ENCODE measurements at places on chromosomes 11 and 22.

DNA sequence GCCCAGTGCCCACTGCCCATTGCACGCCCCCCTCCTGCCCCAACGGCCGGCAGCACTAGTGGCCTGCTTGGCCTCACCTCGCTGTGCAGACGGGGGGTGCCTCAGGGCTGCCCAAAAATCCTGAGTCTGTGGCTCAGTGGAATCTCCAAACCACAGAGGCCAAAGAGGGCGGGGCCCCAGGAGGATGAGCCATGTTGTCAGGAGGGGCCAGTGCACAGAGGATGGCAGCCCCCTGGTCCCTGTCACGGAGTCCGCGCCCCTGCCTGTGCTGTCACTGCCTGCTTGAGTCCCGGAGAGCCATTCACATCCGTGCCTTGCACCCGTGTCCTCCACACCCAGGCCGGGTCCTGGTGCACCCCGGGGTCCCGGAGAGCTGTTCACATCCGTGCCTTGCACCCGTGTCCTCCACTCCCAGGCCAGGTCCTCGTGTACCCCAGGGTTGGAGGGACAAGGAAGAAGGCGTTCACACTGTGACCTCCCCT, 36.4 kb upstream of the MUC5AC start:
- no peak for DNase-seq

DNA sequence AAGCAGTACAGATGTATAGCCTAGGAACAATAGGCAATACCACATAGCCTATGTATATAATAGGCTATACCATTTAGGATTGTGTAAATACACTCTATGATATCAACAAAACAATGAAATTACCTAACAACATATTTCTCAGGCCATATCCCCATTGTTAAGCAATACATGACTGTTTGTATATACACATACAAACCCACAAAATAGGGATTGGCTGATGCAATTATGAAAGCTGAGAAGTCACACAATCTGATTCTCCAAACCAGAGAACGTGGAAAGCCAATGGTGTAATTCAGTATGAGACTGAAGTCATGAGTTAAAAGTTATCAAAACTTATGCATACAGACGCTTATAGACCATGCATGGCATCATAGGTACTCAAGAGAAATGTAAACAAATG, 700.1 kb upstream of the RAG2 start:
- no peak for DNase-seq

GRCh38 chr11:102448869-102449224, 3.7 kb downstream of the TMEM123 start:
- no peak for DNase-seq

DNA sequence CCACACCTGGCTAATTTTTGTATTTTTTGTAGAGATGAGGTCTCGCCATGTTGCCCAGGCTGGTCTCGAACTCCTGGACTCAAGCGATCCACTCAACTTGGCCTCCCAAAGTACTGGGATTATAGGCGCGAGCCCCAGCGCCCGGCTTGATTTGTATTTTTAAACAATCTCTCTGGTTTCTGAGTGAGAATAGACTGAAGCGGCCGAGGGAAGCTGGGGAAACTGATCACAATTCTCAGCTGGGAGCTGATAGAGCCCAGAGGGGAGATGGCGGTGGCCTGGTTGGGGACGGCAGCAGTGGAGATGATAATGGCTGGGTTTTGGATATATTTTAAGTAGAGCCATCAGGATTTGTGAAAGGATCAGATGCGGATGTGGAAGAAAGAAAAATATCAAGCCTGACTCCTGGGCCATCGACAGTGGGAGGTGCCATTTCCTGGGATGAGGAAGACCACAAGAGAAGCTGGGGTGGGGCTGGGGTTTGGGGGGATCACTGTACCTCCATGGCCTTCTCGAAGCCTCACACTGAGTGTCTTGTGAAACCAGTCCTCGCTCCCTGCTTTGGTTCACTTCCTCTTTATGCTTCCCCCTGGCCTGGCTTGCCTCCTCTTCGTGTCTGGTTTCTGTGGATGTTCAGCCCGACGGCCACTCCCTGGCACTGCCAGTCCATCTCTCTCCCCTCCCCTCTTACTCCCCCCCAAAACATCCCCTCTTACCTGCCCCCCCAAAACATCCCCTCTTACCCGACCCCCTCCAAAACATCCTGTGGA, 51.9 kb downstream of the IGLL1 start:
- no peak for DNase-seq

DNA sequence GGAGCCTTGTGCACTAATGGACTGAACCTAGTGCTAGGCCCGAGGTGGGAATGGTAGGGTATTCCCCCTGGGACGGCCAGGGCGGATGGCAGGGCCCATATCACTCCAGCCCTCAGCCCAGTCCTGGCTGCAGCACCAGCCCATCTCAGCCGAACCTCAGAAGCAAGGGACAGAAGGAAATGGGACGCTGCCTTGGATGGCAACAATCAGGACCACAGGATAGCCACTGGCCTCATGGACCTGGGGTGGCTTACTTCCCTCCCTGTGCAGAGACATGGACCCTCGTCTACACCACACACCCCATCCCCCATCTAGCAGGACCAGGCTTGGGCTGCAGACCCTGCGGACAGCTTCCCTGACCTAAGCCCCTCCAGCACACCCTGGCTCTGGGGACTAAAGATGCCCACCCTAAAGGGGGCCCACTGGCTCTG, 24.1 kb downstream of the ARVCF start:
- no peak for DNase-seq

GRCh38 chr22:35480627-35481550, 59.7 kb upstream of the RASD2 start:
- no peak for DNase-seq

DNA sequence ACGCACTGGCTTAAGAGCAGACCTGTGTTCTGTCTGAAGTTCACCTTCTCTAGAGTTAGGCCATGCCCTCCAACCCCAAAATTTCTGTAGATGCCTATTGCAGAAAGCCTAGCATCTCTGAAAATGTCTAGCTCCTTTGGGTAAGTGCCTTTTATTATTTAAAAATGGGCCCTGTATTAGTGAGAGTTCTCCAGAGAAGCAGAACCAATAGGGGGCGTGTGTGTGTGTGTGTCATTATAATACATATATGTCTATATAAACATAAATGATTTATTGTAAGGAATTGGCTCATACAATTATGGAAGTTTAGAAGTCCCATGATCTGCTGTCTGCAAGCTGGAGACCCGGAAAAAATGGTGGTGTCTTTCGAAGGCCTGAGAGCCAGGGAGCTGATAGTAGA, 144.7 kb downstream of the TTC17 start:
- no peak for DNase-seq

DNA sequence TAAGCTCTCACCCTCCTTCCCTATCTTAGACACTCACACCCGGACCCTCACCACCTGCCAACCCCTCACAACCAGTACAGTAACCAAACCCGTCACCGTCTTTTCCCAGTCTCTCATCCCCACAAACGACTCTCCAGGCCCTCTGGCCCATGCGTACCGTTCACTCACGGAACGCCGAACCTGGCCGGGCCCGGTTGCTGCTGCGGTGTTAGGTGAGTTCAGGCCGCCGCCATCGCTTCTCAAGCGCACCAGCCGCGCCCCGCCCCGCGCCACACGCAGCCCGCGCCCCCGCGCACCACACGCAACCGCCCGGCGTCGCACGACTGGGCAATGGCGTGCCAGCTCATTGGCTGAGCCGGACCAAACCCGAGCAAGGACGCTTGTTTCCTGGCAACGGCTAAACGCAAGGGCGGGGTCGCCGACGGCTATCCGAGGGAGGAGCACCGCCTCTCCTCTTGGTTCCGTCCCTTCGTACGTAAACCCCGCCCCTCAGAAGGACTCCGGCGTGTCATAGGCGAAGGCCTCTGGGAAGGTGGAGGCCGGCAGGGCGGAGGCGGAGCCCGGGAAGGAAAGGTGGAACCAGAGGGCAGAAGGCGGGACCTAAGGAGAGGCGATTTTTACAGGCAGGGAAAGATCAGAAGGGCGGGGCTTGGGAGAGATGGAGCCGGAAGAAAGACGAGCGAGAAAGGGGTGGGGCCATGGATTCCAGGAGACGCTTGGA, at the start of gene FHIP1B:
TSS of gene FHIP1B (minus strand) at position 250 of the 721 bp plus-strand sequence. CDS start 10,120 bp downstream, outside the sequence.
- peak; percentile 99 for DNase-seq

GRCh38 chr11:120536091-120536796, 24.7 kb downstream of the GRIK4 start:
- DNase-seq = no peak

DNA sequence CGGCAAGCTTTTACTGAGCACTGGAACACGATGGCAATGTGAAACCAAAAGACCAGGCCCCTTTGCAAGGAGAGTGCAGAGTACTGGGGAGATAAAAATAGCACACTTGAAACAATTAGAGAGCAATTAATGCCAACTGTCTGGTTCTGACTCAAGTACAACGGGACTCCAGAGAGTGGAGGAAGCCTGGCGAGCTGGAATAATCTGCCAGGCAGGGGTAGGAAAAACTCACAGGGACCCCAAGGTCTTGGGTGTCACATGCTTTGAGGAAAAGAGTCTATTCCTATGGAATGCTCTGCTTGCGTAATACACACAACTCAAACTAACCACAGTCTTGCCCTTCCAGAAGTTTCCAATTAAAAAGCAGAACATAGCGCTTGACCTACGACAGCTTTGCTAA, 113.0 kb upstream of the CLMP start:
- no peak for DNase-seq

DNA sequence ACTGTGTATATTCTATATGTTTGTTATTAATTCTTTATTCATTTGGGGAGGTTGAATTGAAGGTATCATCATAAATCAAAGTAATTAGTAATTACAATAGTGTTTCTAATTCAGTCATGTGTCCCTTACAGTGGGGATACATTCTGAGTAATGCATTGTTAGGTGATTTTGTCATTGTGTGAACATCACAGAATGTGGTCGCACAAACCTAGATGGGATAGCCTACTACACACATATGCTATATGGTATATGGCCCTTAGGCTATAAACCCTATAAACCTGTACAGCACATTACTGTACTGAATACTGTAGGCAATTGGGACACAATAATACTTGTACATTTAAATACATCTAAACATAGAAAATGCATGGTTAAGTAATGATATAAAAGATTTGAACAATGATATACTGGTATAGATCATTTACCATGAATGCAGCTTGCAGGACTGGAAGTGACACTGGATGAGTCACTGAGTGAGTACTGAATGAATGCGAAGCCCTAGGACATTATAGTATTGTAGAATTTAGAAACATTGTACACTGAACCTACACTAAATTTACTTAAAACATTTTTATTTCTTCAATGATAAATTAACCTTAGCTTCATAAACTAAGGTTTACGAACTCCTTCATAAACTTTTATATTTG, 936.2 kb upstream of the CHORDC1 start:
- no peak for DNase-seq
